Ecto neural progenitor cell (in vitro differentiated cells): ENCODE measurements at places on chromosomes 2 and 18.

GRCh38 chr2:83221258-83221657, 1237.8 kb downstream of the SUCLG1 start:
- no peak for DNase-seq

- no peak for DNase-seq
These were observed 49.7 kb upstream of the ITM2C start for GRCh38 chr2:230815088-230815487.

GRCh38 chr2:173252581-173252980, 102.1 kb upstream of the CDCA7 start:
- DNase-seq: no peak

GRCh38 chr2:191178806-191179514, 28.2 kb upstream of the STAT4 start:
- DNase-seq: no peak

DNA sequence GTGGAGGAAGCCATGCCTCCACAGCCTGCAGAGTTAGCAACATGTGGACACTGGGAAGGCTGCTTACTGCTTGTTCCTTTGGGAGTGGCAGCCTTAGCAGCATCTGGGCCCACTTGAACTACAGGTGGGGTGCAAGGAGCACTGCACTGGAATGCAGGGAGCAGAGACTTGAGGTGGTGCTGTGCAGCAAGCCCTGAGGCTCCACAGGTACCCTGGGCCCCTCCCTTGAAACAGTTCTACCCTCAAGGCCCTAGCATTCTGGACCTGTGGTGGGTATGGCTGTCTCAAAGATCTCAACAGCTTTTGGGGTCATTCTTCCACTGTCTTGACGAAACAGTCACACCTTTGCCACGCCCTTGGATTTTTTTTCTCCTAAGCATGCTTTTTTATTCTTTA, 13.5 kb downstream of the UBR3 start:
- no peak for DNase-seq

DNA sequence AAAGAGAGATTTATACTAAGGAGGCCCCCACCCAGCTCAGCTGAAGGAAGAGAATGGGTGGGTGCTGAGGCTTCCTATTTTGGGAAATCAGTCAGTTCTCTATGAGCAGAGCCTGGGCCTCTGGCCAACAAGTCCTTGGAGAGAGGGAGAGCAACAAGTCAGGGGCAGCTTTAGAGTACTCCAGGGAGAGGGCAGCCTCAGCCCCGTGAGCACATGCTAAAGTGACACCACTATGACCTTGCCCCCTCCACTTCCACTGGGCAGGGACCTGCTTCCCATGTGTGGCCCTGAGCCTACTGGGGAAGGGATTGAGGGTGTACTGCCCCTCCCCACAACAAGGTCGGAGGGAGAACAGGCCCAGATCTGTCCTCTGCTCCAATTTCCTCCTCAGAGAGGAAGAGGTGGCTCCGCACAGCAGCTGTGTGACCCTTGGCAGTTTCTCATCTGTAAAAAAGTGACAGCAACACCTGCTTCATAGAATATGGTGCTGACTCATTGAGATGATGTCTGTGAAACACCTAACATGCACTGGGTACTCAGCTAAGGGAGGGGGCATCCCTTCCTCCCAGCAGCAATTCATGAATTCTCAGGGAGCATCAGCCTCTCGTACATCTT, 72.9 kb downstream of the CLHC1 start:
- no peak for DNase-seq

DNA sequence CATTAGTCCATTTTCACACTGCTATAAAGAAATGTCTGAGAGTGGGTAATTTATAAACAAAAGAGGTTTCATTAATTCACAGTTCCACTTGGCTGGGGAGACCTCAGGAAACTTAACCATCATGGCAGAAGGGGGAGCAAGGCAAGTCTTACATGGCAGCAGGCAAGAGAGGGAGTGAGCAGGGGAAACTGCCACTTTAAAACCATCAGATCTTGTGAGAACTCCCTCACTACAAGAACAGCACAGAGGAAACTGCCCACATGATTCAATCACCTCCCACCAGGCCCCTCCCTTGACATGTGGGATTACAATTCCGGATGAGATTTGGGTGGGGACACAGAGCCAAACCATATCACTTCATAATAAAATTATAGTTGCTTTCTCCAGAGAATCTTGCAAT, 365.5 kb upstream of the ID2 start:
- DNase-seq: no peak

GRCh38 chr2:181104512-181105115, 124.2 kb downstream of the UBE2E3 start:
- DNase-seq: no peak

GRCh38 chr2:134020608-134021007, 233.3 kb upstream of the MGAT5 start:
- no peak for DNase-seq

DNA sequence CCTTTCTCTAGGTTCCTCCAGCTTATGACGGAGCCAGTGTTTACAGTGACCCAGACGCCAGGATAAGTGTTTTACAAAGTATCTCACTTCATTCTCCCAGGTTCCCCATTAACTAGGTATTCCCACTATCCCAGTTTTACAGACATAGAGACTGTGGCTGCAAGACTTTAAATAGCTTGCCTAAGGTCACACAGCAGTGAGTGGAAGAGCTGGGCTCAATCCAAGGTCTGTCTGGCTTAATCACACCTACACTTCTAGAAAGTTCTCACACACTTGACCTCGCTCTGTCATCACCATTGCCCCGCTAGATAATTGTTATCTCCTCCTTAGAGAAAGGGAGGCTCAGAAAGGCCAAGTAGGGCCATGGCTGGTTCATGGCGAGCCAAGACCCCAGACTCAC, 110.2 kb downstream of the ANTXR1 start:
- DNase-seq: no peak

DNA sequence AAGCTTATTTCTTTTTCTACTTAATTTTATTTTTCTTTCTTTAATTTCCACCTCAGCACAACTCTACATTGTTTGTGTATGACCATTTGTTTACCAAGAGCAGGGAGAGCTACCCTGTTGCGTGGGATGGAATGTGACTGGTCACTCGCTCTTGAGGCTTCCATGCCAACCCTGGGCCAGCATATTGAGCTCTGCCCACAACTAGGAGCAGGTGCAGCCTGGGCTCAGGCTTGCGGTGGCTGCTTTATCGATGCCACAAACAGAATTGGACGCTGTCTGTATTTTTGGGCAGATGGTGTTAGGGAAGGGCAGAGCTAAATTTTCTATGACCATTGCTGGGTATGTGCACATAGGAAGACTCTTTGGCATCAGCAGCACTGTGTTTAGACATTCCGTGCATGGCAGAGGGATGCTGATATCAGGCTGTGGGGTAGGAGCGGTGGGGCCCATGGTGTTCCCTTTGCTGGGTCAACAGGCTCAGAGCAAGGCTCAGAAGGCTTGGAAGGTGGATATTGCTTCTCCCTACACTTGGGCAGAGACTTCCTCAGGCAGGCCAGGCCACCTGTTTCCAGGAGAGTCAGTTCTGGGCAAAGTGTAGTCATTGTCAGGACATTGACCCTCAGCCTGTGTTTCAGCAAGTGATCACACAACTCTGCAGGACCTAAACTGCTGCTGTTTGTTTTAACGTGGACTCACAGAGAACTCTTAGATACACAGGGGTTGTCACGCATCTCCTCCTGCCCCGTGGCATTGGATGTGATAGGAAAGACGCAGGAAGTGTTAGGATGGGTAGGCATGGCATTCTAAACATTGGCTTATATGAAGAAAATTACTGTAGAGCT, 40.2 kb downstream of the TMEM182 start:
- no peak for DNase-seq

DNA sequence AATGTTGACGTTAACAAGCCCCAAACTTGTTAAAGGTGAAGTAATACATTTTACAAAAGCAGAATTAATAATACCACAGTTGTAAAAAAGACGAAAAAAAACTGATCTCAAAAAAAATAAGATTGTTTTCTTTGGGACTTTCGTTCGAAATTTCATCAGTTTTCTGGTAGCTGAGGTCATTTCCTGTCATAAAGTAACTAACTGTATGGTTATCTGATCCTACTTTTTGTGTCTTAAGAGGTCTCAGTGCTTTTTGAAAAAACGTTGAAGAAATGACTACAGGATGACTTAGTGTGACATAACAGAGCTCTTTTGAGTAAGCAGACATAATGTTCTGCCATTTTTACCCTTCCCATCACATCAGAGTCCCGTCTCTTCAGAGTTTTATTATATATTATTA, 79.3 kb downstream of the BIRC6 start:
- DNase-seq: no peak

DNA sequence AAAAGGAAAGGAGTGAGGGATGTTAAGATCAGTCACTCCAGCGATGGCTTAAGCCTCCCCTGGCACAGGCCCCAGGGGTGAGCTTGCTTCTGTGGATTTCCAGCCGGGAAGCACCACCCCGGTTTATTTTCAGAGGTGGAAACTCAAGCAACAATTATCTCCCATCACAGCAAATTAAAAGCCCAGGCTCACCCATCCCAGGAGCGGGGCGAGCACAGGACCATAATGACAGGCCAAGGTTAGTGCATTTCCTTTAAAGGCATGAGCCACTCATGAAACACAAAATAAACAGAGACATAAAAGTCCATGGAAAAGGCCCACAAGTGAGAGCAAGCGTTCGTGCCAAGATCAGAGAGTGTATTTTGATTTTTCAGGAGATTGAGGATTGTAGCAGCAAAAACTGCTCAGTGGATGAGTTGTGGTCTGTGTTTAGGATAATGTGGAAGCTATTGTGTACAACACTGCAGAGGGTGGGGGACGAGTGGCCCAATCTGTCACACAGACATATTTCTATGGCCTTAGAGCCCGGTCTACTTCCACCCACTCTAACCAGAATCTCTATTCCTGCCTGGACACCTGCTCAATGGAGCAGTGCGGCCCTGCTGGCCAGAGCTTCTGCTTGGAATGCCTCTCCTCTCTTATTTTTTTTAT, 111.4 kb upstream of the CDC42EP3 start:
- DNase-seq: no peak

DNA sequence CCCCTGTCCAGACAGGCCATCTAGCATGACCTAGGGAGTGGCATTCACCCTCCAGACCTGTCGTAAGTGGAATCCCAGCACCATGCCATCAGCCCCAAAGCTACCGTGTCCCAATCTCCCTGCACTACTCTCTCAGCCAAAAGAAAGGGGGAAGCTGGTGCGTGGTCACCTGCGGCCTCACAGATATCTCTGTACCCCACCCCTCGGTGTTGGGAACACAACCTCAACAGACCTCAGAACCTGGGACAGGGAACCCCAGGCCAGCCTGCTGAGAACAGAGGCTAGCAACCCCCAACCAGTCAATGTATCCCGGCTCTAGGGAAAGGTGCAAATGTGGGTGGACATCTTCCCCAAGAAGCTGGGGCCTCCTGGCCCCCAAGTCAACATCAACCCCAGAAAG, 38.2 kb downstream of the LMAN2L start:
- no peak for DNase-seq

GRCh38 chr2:221343524-221343923, 228.6 kb downstream of the EPHA4 start:
- DNase-seq: no peak

DNA sequence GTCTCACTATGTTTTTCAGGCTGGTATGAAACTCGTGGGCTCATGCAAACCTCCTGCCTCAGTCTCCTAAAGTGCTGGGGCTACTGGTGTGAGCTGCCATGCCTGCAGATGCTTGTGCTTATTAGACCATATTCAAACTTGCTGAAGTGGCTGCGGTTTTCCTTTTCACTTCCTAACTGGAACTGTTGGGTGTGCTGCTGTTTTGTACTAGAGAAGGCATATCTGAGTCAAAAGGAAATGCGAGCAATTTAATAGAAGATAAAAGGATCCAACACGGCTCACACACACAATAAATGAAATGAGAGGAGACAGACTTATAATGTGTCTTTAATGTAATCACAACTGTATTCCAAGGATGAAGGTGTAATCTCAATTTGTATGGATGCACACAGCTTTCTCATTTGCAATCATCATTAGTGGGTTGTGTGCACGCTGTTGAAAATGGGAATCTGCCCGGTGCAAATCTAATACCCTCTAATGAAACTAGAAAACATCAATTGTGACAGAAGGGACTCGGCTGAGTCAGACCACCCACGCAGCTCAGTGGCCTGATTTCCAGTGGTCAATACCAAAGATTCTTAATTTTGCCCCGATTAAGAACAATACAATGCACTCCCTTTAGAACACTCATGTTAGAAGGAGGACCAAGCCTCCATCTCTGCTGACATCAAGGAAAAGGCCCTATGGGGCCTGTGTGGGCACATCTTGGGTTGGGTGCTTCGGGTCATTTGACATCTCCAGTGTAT, 532.7 kb downstream of the TDRD15 start:
- DNase-seq: no peak

DNA sequence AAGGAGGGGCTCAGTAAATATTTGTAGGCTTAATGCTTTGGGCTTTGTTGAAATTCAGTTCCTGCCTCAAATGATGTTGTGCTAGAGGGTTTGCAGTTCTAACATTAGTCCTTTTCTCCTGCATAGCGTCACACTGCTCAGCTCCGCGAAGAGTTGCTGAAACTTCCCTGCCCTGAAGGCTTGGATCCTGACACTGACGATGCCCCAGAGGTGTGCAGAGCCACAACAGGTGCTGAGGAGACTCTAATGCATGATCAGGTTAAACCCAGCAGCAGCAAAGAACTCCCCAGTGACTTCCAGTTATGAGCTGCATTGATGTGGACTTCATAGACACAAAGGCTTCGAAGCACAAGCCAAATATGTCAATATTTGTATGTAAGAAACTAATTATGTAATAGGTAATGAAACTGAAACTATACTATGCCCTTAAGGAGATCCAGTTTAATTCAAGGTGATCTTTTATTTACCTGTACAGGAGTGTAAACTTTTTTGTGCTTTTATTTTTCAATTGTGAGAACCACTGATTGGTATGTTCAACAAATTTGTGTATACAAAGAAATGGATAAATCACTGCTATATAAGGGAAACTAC, 10.2 kb upstream of the TTC27 start:
- DNase-seq: no peak

DNA sequence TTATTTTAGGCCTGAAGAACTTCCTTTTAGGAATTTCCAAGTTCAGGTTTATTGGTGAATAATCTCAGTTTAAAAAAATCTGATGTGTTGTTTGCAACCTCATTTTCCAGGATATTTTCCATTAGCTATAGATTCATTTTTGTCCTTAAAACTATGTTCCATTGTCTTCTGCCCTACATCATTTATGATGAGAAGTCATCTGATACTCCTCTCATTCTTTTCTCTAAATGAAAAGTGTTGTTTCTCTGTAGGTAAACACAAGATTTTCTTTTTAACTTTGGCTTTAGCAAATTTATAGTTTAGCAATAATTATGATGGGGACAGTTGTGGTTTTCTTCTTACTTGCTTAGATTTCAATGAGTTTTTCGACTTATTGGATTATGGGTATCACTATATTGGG, 427.3 kb downstream of the DCDC2C start:
- no peak for DNase-seq

- DNase-seq: no peak
These were observed 2.6 kb downstream of the BOD1L2 start for GRCh38 chr18:57149531-57149930.

- DNase-seq: no peak
These were observed 46.8 kb downstream of the ASB1 start for GRCh38 chr2:238473523-238473922.

- DNase-seq: no peak
These were observed 112.1 kb upstream of the ATP8B1 start for GRCh38 chr18:57915248-57915647.

GRCh38 chr2:44086629-44087028, 82.0 kb upstream of the PPM1B start:
- peak; percentile 47 for DNase-seq
